ENCODE measurements at places on chromosomes 6 and 20.

DNA sequence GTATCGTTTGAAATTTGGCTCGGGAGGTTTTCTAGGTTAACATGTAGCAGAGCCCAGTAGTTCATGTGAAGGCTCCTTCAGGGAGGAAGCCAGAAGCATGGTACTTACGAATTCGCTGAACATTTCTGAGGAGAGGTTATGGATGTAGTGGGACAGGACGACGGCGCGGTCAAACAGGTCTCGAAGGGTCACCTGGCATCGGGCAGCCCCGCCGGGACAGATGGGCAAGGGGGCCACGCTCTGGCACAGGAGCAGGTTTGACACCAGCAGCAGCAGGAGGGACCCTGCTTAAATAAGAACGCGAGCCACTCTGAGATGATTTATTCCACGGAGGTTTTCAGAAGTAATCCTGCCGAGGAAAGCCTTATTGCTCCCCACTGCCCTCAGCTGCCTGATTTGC, 2.5 kb downstream of the PRL start:
- DNase-seq = no peak

- no peak for DNase-seq
Observed at GRCh38 chr6:144661116-144661806, 376.1 kb downstream of the UTRN start.

GRCh38 chr20:2507875-2508630, 662 bp downstream of the ZNF343 start:
- no peak for DNase-seq

DNA sequence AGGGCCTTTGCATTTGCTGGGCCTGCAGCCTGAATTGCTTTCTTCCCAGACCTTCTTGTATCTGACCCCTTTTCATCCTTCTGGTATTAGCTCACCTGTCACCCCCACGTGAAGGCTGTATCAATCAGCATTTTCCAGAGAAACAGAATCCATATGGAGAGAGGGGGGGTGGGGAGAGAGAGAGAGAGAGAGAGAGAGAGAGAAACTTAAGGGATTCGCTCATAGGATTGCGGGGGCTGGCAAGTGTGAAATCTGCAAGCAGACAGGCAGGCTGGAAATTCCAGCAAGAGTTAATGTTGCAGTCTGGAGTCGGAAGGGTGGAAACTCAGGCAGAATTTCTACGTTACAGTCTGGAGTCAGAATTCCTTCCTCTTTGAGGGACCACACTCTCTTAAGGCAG, 410.7 kb upstream of the SULF2 start:
- DNase-seq = no peak

GRCh38 chr6:5471637-5472398, 210.5 kb downstream of the FARS2 start:
- no peak for DNase-seq

DNA sequence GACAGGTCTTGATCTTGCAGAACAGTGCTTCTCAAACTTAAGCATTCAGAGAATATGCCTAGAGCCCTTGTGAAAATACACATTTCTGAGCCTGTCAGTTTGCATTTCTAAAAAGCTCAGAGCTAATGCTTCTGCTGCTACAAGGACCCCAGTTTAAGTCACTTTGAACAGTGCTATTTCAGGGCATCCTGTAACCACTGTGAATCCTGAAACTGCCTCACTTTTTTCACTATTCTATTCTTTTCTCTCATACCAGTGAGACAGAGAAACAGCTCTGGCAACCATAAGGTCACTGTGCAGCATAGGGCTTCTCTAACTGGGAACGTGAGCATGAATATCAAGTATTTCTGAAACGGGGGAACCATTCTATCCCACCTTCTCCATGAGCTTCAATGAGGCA, 51.2 kb downstream of the LGSN start:
- DNase-seq = no peak

GRCh38 chr6:101380897-101381630, 12.4 kb upstream of the GRIK2 start:
- no peak for DNase-seq
